IMR-90 (cell line): ENCODE measurements at places on chromosomes 11 and 22. TPM values are rescaled to one million over a fixed set of nuclear protein-coding genes. Genes with fewer than 3 reads are reported as not detected.

DNA sequence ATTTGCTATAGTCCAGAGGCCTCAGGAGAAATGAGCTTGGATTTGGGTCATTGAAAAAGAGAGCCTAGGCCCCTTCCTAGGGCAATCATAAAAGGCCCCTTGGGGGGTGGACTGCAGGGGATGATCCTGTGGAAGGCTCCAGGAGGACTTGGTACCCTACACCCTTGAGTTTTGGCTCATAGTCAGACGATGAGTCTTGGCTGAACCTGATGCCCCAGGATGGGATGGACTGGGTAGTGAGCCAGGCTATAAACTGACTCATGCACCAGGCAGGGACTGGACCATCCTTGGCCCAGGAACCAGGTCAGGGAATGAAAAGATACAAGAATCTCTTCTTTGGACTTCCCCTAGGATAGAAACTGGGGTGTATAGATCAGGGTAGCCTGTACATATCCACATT is 54.2 kb downstream of the NAV2 start:
- peak; percentile 11 for DNase-seq

DNA sequence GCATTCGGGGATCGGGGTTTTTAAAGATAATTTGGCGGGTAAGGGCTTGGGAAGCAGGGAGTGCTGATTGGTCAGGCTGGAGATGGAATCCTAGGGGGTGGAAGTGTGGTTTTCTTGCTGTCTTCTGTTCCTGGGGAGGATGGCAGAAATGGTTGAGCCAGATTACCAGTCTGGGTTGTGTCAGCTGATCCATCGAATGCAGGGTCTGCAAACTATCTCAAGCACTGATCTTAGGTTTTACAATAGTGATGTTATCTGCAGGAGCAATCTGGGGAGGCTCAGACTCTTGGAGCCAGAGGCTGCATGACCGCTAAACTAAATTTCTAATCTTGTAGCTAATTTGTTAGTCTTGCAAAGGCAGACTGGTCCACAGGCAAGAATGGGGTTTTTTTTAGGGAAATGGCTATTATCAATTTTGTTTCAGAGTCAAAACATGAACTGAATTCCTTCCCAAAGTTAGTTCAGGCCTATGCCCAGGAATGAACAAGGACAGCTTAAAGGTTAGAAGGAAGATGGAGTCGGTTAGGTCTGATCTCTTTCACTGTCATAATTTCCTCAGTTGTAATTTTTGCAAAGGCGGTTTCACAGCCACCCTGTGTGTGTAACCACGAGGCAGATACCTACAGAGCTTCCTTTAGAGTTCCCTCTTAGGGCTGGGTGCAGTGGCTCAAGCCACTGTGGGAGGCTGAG is 10.2 kb downstream of the SCGB1A1 start:
- DNase-seq, result no peak

DNA sequence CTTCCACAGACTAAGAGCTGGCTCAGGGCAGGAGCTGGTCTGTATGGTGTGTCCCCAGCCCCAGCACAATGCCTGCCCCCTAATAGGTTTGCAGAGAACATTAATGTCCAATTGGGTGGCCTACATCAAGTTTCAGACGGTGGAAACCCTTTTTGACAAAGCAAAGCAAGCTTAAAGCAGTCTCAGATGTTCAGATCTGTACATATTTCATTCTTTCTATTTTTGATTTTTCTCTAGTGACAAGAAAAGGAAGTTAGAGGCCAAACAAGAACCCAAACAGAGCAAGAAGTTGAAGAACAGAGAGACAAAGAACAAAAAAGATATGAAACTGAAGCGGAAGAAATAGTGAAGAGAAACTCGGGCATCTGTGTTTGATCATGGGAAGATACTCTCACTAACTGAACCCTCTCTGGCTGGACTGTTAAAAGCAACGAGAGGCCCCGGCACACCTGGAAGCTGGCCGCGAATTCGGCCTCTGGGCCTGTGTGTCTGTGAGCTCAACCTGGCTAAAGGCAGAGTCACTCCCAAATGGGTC is 40.5 kb downstream of the NAT10 start:
- no peak for DNase-seq

DNA sequence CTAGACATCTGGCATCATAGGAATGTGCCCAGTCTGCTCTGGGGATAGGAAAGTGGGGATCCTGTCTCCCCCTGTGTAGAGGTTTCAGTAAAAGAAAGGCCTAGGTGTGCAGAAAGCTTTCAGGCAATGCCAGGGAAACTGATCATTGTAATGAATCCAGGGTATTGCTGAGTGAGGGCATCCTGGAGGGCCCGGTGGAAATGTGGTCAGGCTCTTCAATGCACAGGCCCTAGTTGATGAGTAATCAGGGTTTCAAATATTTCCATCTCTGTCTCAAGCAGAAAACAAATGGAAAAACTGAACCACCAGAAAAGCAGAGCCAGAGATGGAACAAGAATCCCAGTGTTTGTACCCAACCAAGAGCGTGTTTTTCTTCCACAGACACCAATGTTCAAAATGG is 2.0 kb downstream of the CD3E start:
- DNase-seq, result no peak

The USH1C gene
- polyA plus RNA-seq, result not detected in 2 replicates

DNA sequence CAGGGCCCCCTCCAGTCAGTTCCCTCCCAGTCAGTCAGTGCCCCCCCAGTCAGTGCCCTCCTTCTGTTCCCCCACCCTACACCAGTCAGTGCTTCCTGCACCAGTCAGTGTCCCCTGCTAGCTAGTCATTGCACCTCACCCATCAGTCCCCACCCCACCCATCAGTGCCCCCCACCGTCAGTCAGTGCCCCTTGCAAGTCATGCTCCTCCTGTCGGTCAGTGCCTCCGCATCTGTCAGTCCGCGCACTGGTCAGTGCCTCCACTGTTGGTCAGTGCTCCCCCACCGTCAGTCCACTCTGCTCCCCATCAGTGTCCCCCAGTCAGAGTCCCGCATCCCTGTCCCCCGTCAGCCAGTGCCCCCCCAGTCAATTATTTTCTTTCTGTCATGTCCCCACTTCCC is 3.3 kb downstream of the PPP6R2 start:
- DNase-seq, result no peak
